RPMI7951 (cell line): ENCODE measurements at places on chromosomes 1 and 21. TPM values are rescaled to one million over a fixed set of nuclear protein-coding genes. Genes with fewer than 3 reads are reported as not detected.
A peak's percentile ranks its signal among the peaks of the same experiment; 100 is the strongest.

BSND gene
- not detected in 2 replicates for total RNA-seq

BGLAP gene
- total RNA-seq, result 17.7 and 44.1 TPM in 2 replicates

PDE4B gene
- total RNA-seq, result 5.4 and 9.0 TPM in 2 replicates

FAM177B gene
- not detected in 2 replicates for total RNA-seq

DYNLT5 gene
- not detected in 2 replicates for total RNA-seq

CHODL gene
- not detected in 2 replicates for total RNA-seq

TCHH gene
- under 0.01 TPM in 2 replicates for total RNA-seq

MROH9 gene
- not detected in 2 replicates for total RNA-seq

HENMT1 gene
- total RNA-seq, result 13.7 and 16.7 TPM in 2 replicates

PDPN gene
- 1.6 and 2.0 TPM in 2 replicates for total RNA-seq

SMIM1 gene
- total RNA-seq, result 3.4 TPM in 1 of 2 replicates, not detected in the other

C4BPA gene
- not detected in 2 replicates for total RNA-seq

RNF186 gene
- not detected in 2 replicates for total RNA-seq

RXFP4 gene
- total RNA-seq, result not detected in 2 replicates

SERTAD4 gene
- total RNA-seq, result 19.8 TPM in 2 replicates

CD164L2 gene
- not detected in 2 replicates for total RNA-seq

CD84 gene
- not detected in 2 replicates for total RNA-seq

PRKAA2 gene
- total RNA-seq, result 0.84 and 0.88 TPM in 2 replicates

NLRP3 gene
- total RNA-seq, result 2.1 and 3.1 TPM in 2 replicates

KCND3 gene
- not detected in 2 replicates for total RNA-seq

NCF2 gene
- total RNA-seq, result not detected in 2 replicates

DNA sequence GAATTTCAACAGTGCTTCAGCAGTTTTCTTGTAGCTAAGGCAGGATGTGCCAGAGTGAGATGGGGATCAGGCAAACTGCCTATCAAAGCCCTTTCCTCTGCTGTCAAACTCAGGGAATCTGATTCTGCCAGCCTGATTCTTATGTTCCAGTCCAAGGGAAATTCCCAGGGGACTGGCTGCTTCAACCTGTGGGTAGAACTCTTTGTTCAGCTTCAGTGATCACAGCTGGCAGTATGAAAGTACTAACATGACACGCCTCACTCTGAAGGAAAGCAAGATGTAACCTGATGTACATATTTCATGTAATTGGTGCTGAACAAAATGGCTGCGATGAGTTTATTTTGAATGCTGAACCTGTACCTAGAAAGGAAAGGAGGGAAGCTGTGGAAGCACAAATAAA is 40.1 kb upstream of the SLC5A9 start:
- DNase-seq, result no peak

DNA sequence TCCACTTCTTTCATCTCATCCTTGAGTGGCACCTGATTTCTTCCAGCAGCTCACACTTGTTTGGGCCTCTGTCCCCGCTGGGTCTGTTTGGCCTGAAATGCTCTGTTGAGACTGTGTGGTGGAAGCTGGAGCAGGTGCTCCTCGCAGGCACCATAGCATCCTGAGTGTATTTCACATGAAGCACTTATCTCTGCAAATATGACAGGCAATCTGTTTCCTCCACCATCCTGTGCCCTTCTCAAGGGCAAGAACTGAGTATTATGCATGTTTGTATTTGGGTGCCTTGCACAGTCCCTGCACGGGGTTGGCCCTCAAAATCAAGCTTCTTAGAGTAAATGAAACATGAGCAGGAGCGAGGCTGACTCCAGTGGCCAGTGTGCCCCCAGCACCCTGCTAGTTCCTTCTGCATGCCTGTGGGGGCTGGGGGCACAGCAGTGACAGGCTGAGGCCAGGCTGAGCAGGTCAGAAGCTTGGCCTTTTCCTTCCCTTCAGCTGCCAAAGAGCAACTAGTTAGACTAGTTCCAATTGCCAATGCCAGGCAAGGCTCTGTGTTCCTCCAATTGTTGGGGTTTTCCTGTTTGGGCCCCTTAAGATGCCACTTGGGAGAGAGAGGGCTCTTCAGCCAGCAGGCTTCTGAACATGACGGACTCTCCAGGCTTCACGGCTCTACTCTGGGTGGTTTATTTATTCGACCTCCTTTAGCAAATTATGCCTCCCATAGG is 129.6 kb upstream of the ATP1A1 start:
- DNase-seq, result no peak

- DNase-seq, result no peak
These were observed 3.8 kb downstream of the NCDN start for GRCh38 chr1:35561297-35561971.

GRCh38 chr1:17177651-17178050 is 27.3 kb upstream of the PADI1 start:
- no peak for DNase-seq

GRCh38 chr1:245776694-245777332 is 622.0 kb downstream of the KIF26B start:
- DNase-seq, result no peak

- peak; percentile 73 for DNase-seq
These were observed 74.3 kb upstream of the CAPZB start for GRCh38 chr1:19559641-19560040.

DNA sequence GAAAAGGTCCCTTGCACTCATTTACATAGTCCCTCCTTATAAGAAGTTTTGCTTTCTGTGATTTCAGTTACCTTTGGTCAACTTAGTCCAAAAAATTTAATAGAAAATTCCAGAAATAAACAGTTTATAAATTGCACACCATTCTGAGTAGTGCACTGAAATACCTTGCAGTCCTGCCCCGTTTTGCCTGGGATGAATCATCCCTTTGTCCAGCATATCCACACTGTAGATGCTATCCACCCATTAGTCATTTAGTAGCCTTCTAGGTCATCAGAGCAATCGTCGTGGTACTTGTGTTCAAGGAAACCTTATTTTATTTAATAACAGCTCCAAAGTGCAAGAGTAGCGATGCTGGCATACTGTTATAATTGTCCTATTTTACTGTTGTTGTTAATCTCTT is 38.0 kb downstream of the SPRTN start:
- peak; percentile 31 for DNase-seq

GRCh38 chr1:7493711-7494454 is 277.2 kb upstream of the VAMP3 start:
- no peak for DNase-seq

DNA sequence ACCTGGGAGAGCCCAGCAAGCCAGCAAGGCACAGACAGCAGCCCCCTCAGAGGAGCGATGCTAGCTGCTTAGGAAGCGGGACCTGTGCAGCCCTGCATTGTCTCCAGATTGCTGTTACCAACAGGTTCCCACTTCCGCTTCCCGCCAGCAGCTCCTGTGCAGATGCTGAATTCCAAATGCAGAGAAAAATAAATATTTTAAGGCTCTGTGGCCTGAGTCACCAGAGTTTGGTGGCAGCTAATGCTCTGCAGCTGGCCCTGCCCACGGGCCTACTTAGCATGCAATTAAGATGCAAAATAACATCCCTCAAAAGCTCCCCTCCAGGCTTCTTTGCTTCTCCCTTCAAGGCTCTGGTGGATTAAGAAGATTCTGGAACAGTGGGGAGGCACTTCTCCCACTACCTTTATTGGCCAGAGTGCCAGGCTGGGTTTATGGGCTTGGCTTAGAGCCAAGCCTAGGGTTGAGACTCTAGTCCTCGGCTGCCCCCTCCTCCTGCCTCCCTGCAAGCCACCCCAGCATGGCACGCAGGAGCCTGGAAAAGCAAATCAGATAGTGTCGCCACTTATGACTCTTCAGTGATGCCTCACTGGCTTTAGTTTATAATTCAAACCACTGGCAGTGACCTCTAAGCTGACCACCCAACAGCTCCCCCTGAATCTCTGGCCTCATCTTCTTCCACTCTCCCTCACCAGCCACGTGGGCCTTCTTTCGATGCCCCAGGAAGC is 207.1 kb upstream of the ZC3H12A start:
- DNase-seq, result peak; percentile 5

- DNase-seq, result peak; percentile 59
These were observed 8.7 kb downstream of the KIRREL1 start for GRCh38 chr1:158002022-158002630.

- DNase-seq, result no peak
These were observed 633.7 kb downstream of the USP25 start for GRCh38 chr21:16363518-16363917.

- DNase-seq, result no peak
These were observed 40.0 kb downstream of the ZSCAN20 start for GRCh38 chr1:33512226-33513011.

DNA sequence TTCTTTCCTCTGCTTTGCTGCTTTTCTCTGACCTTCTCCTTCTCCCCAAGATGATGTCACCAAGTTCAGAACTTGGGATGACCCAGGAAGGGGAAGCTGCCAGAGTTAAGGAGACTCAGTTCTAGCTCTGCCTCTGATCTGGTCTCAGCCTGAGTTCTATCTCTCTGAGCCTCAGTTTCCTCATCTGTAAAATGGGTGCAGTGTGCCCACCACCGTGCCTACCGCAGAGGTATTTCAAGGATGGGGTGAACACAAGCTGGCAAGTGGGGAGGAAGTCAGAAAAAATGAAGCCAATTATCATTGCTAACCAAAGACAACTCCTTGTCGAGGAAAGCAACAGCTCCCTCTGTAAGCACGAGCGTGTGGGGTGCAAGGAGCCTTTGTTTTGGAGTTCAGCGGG is 249.7 kb downstream of the KAZN start:
- DNase-seq, result no peak

- DNase-seq, result peak; percentile 89
These were observed 21.2 kb upstream of the FMO4 start for GRCh38 chr1:171292799-171293198.

GRCh38 chr1:36148821-36149236 is 457 bp downstream of the TRAPPC3 start:
- DNase-seq, result no peak

- peak; percentile 69 for DNase-seq
These were observed 65.5 kb upstream of the LRP8 start for GRCh38 chr1:53393325-53393792.

DNA sequence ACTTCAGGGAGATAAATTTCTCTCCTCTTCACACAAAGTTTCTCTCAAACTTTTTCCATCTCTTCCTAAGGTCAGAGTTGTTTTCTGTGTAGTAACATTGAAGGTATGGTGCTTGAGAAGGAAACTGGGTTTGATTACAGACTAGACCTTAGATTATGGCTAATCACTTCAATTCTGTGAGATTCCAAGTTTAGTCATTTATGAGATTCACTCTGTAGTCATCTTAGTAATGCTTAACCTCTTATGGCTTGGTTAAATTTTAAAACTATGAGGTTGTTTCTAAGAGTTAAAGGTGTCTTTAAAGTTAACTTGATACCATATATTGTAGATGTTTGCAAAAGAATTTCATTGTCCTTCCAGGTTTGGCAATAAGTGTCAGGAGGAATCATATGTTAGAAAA is 1092.2 kb downstream of the KCNT2 start:
- no peak for DNase-seq

- no peak for DNase-seq
These were observed 862.8 kb downstream of the KCNT2 start for GRCh38 chr1:195745189-195746010.

- DNase-seq, result no peak
These were observed 141.9 kb downstream of the PTBP2 start for GRCh38 chr1:96863449-96863848.

GRCh38 chr1:204478172-204478899 is 16.3 kb downstream of the PIK3C2B start:
- DNase-seq, result no peak

DNA sequence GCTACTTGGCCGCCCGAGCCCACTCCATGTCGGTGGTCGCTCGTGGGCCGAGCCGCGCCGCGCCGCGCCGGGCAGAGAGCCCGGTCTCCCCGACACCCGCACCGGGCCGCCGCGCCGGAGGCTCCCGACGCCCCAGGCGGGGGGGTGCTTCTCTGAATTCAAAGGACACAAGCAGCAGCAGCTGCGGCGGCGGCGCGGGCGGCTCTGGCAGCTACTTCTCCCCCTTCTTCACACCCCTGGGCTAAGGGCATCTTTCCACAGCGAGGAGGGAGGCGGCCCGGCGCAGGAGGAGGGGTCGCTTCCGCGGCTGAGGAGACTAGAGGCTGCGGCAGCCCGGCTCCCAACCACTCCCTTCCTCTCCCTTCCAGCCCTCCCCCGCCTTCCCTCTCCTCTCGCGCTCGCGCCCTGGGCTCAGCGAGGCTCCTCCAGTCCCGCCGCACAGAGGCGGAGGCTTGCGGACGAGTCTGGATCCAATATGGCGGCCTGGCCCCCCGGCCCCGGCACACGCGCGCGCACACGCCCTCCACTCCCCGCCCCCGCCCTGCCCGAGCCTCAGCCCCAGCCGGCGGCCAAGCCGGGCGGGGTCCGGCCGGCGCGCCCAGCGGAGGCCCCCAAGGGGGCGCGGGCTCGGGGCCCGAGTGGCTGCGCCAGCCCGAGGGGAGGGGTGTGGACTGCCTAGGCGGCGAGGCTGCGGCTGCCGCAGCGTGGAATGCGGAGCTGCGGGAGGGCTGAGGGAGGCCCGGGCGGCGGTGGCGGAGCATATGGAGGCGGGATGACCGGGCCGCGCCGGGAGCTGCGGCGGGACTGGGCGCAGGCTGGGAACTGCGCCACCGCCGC is at the start of gene CDC42BPA:
CDC42BPA (minus strand) TSS at position 477 of the 837 bp plus-strand sequence. CDS start 1,310 bp downstream, outside the sequence.
- peak; percentile 87 for DNase-seq

GRCh38 chr1:200184196-200184595 is 156.7 kb downstream of the NR5A2 start:
- DNase-seq, result peak; percentile 83

DNA sequence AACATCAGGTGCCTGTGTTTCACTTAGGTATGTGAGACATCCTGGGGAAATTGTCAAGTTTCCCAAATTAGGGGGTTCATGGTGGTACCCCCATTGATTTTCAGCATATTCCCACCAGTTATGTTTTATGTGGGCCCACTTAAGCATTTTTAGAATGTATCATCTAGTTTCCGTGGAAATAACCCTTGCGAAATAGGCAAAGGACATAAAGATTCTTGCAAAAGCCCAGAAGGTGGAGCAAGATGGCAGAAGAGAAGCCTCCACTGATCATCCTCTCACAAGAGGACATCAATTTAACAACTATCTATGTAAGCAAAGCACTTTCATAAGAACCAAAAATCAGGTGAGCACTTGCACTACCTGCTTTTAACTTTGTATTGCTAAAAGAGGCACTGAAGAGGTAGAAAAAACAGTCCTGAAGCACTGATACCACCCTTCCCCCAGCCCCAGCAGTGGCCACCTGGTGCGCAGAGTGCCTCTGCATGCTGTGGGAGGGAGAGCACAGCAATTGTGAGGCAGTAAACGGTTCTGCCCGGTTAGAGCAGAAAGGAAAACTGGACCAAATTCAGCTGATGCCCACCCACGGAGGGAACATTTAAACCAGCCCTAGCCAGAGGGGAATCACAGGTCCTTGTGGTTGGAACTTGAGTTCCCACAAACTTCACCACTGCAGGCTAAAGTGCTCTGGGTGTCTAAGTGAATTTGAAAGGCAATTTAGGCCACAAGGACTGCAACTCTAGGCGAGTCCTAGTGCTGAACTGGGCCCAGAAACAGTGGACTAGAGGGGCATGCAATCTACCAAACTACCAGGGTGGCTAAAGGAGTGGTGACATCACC is 23.2 kb downstream of the MCOLN2 start:
- DNase-seq, result peak; percentile 14

DNA sequence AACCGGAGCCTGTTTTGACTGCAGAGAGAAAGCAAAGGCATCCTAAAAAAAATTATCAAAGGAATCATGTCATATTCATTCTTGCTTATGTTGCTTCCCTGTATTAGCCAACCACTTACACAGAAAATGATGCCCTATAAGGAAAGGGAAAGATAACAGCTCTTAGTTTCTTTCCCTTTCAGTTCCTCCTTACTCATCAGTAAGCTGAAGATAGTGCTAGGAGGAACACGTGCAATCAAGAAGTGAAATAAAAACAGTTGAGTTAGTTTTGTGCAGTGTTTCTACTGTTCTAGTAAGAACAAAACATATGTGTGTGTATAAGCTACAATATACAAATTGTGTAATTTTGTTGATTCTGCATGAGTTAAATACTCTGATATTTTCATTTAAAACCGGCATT is 45.3 kb upstream of the MTF2 start:
- no peak for DNase-seq

GRCh38 chr1:113792471-113792870 is 19.8 kb downstream of the RSBN1 start:
- no peak for DNase-seq

- peak; percentile 44 for DNase-seq
These were observed 5.3 kb downstream of the ADIPOR1 start for GRCh38 chr1:202952818-202953217.
